ENCODE measurements at places on chromosomes 6 and 20. TPM values are rescaled to one million over a fixed set of nuclear protein-coding genes. Genes with fewer than 3 reads are reported as not detected.

GRCh38 chr6:95478941-95479340 lies 98.4 kb upstream of the MANEA start:
- no peak for DNase-seq

- DNase-seq = peak; percentile 36
These were observed 16.8 kb upstream of the ARFGEF2 start for GRCh38 chr20:48904566-48905296.

- no peak for DNase-seq
These were observed 43.9 kb upstream of the PLCB4 start for GRCh38 chr20:9025011-9025410.

DNA sequence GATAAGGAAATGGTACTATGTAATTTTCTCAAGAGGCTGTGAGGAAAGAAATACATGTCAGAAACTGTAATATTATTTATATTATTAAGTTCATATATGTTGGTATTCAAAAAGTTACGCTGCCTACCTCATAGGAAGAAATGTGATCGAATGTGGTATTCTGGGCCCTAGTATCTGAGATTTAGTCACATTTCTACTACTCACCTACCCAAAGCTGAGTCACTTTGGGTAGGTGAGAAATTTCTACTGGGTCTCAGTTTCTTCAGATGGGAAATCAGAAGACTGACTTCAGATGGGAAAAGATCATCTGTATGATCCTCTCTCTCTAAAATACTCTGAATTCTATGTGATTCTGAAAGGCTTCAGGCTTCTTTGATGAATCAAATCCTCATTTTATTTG lies 411.0 kb downstream of the SYNE1 start:
- DNase-seq = no peak

GRCh38 chr20:57666834-57667157 lies 43.0 kb downstream of the PMEPA1 start:
- no peak for DNase-seq

GRCh38 chr6:86859513-86859912 lies 77.8 kb upstream of the HTR1E start:
- DNase-seq = no peak

The HTR1E gene
- 0.73 TPM for polyA plus RNA-seq

The ATP9A gene
- 62.9 TPM for polyA plus RNA-seq

The CRISP3 gene
- polyA plus RNA-seq = 0.08 TPM

The KHDRBS2 gene
- 1.8 TPM for polyA plus RNA-seq

The DLL1 gene
- polyA plus RNA-seq = 9.2 TPM

All from right renal pelvis (tissue), 4 donors.